ENCODE measurements at places on chromosomes 2 and 18. TPM values are rescaled to one million over a fixed set of nuclear protein-coding genes. Genes with fewer than 3 reads are reported as not detected.

GRCh38 chr18:48913775-48914174, 37.0 kb downstream of the SMAD7 start:
- DNase-seq, result no peak

GRCh38 chr2:30410217-30410616, 36.8 kb upstream of the LCLAT1 start:
- DNase-seq, result no peak

DNA sequence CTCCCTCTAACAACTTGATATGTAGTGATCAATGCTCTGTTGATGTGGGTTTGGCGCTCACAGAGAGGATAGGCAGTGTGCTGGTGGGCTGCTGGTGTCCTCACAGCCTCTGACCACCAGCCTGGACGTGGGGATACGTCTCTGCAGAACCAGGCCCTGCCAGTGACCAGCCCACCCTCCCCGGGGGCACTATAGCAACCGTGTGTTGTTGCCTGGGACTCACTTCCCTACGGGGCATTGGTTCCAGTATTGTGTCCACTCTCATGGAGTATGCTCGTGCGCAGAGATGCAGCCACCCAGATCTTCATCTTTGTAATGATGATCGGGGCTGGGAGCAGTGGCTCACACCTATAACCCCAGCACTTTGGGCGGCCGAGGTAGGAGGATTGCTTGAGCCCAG, 180.1 kb downstream of the LDLRAD4 start:
- DNase-seq, result no peak

GRCh38 chr2:160245614-160246155, 45.6 kb upstream of the ITGB6 start:
- no peak for DNase-seq

DNA sequence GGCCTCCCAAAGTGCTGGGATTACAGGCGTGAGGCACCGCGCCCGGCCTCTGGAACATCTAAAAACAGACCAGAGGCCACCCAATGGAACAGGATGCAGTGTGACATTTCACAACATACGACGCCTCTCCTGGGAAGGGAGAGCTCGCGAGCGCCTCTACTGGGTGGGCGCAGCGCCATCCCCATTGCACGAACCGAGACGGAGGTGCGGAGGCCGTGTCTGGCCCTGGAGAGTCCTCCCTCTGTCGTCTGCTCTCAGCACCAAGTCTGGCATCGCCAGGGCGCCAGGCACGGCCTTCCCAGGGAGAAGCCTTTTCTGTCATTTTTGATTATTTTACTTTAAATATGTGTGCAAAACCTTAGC, 9.4 kb upstream of the GBX2 start:
- DNase-seq, result peak; percentile 78

The GKN1 gene
- polyA plus RNA-seq, result not detected
